ENCODE measurements at places on chromosomes 6 and 20.

- ATAC-seq: no peak
These were observed 14.3 kb downstream of the LYRM4 start for GRCh38 chr6:5246141-5247097.

DNA sequence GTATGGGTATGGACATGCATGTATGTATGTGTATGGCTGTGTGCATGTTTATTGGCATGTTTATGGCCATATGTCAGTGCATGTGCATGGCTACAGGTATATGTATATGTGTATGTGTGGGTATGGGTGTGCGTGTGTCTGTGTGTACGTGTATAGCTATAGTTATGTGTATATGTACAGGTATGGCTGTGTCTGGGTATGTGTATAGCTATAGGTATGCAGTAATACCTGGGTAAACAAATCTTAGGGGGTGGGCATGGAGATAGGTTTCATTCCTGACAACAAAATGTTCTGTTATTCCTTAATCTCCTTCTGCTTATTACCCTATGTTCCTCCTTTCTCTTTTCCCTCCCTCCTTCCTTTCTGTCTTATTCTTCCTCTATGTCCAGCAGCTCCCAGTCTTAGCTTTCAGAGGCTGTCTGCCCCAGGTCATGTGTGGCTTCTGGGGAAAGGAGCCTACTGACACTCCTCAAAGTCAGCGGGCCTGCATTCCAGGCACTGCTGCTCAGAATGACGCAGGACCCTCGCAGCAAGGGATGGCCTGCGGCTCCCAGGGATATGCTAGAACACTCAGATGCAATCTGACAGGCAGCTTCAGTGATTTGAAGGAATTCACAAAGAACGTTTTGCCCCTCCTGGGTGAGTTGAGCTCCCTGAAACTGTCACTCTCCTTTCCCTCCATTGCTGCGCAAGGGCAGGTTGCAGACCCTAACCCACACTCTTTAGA is 139.3 kb upstream of the PHACTR1 start:
- ATAC-seq: no peak

DNA sequence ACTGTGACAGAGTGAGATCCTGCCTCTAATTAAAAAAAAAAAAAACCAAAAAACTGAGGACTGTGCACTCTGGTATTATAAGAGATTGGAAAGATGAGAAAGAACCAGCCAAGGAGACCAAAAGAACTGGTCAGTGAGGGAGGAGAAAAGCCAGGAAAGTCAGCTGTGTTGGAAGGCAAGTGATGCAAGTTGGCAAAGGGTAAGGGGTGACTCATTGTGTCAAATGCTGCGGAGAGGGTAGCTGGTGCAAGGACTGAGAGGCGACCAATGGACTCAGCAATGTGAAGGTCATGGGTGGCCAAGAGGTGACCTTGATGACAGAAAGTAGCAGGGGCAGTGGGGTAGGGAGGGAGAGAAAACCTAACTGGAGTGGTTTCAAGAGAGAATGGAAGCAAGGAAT is 27.4 kb upstream of the LRRN4 start:
- no peak for ATAC-seq

DNA sequence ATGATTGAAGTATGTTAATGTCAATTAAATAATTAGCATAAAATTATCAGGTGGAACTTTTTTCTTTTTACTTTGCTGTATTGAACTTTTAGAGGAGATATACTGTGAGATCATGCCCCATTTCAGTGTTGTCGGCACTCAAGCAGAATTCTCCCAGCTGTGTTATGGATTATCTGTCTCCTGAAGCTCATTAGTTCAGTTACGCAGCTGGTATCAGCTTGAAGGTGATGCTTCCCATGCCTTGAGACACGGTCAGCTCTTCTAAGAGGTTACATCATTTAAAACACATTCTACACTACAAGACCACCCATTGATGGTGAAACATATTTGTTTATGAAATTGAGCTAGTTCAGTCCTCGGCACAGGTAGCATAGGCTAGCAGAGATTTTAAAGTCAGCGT is 68.9 kb upstream of the PHACTR2 start:
- no peak for ATAC-seq

GRCh38 chr6:5424726-5425125 is 163.4 kb downstream of the FARS2 start:
- ATAC-seq: no peak

- ATAC-seq: no peak
These were observed 42.4 kb downstream of the CNBD2 start for GRCh38 chr20:36010825-36011224.

DNA sequence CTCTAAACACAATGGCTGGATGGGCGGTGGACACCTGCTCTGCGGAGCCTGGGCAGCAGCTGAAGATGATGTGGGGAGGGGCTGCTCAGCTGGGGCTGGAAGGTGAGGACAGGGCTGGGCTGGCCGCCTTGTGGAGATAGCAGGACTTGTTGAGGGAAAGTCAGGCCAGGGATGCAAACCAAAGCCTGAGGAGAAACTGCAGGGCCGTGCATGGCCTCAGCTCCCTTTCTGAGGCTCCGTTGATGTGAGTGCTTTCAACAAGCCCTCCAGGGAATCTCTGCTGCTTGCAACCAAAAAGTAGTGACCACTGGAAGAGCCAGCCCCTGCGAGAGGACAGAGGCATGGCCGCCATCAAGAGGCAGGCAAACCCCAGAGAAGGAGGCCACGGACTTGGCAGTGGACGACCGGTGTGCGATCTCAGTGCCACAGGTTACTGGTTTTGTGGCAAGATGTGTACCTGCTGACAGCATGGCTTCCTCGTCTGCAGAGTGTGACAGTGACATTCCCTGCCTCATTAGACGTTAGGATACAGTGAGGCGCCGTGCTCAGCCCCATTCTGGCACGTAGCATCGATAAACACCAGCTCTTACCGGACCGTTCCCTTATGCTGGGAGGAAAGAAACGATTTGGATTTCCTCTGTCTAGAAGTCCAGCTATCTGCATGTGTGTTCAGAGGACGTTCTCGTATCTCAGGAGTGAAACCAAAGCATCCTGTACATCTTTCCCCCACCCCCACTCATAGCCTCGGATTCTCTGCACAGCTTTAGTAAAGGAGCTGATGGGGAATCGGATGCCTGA is 37.9 kb downstream of the ERMARD start:
- ATAC-seq: no peak

DNA sequence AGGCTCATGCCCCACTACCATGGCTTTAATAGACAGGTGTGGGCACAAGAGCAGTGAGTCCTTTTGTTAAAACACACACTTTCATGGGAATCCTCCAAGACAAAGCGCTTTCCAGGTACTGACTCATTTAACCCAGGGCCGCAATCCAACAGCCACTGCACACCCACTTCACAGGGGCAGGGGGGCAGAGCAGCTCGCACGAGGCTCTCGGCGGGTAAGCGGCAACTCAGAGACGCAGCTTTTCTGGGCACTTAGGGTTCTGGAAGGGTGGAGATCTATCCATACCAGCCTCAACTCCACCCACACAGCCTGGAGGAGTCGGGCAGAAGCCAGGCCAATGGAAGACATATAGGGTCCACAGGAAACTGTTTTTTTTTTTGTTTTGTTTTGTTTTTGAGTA is 28.6 kb downstream of the PSMG4 start:
- no peak for ATAC-seq

All from stimulated activated memory B cell treated with anti-CD40 and anti-IgM and Interleukin-4, amounts not matched to agents 10 μg/mL and 1 μg/mL and 100 μg/mL, for 72 hours (primary cell).